ENCODE measurements at places on chromosomes 3 and 15.

GRCh38 chr3:58574682-58575081, 2.5 kb downstream of the FAM107A start:
- no peak for DNase-seq

GRCh38 chr3:46399557-46399956, 7.3 kb downstream of the CCR5AS start:
- no peak for DNase-seq

DNA sequence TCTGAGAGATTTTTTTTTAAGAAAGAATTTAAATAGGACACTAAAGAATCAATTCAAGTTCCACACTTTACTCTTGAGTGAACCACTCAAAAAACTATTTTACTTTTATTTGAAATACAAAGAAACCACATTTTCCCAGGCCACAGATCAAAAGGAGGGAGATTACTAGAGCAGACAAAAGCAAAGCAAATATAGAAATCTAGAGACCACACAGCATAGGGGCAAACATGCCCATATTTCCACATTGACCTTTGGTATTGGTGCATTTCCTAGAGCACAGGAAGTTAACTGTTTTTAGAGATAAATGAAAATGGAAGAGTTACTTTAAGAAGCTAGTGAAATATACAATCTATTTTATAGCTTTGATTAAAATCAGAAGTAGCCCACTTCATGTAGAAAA, 27.5 kb upstream of the ZCWPW2 start:
- no peak for DNase-seq

GRCh38 chr15:76335307-76336253, 993 bp upstream of the ISL2 start:
- DNase-seq, result no peak

- DNase-seq, result no peak
Measured at GRCh38 chr3:100090669-100091005, 23.7 kb downstream of the FILIP1L start.

DNA sequence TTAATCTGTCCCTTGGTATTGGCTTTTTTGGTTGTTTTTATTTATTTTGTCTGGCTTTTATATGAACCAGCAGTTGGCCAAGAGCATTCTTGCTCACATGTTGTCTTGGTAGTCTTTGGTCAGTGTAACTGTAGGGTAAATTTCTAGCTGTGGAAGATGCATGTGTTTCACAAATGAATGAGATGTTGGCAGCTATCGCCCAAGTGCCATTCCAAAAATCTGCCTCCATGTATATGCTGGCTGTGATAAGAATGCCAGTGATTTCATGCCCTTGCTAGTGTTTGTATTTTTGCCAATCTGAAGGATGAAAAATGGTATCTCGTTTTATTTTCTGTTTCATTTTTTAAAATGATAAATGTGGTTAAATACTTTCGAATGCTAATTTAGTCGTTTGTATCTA, 50.1 kb downstream of the TLNRD1 start:
- DNase-seq, result no peak

DNA sequence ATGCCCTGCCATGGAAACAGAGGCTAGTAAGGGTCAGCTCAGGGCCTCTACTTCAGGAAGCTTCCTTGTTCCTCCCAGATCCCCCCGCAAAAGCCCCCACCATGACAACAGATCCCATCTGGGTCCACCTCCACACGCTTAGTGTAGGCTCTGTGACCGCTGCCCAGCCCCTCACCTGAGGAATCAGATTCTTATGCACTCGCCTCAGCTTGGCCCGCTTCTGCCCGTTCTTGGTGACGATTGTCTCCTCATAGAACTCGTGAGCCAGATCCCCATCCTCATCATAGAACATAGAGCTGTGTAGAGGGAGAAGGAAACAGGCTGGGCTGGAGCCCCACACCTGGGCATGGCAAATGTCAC, 1.9 kb downstream of the TUSC2 start:
- DNase-seq, result no peak
